ENCODE measurements at places on chromosomes 13 and 19.
A peak's percentile ranks its signal among the peaks of the same experiment; 100 is the strongest.

GRCh38 chr19:38759590-38760003 lies 13.7 kb downstream of the LGALS7 start:
- DNase-seq = no peak

DNA sequence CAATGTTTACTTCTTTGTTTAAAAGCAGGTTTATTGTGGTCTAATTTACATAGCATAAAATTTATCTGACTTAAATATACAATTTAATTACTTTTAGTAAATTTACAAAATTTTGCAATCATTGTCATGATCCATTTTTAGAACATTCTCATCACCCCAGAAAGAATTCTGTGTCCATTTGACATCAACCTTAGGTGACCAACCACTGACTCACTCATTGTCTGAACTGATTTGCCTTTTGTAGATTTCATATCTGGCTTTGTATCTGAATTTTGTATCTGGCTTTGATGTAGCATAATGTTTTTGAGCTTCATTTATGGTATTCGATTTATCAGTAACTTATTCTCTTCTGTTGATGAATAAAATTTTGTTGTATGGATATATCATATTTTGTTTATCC lies 40.4 kb downstream of the EDNRB start:
- DNase-seq = no peak

GRCh38 chr13:79481685-79482052 lies 714 bp downstream of the NDFIP2 start:
- peak; percentile 48 for DNase-seq

GRCh38 chr13:20159646-20160305 lies 1.1 kb downstream of the GJA3 start:
- DNase-seq = no peak

- DNase-seq = no peak
Observed at GRCh38 chr19:39423258-39424086, 11.0 kb downstream of the PLEKHG2 start.

GRCh38 chr19:677201-677600 lies 1.0 kb downstream of the FSTL3 start:
- DNase-seq = no peak

DNA sequence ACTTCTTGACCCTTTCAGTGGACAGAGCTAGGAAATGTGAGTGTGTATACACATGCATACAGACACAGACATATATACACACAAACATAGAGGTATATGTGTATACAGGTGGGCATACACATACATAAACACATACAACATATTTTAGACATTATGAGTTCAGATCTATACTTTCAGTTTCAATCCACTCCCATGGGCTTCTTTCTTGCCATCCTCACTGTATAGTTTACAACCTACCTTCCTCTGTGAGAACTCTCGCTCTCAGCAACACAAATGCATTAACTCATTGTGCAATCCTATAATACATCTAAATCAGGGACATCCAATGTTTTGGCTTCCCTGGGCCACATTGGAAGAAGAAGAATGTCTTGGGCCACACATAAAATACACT lies 21.2 kb upstream of the SCEL start:
- DNase-seq = no peak

DNA sequence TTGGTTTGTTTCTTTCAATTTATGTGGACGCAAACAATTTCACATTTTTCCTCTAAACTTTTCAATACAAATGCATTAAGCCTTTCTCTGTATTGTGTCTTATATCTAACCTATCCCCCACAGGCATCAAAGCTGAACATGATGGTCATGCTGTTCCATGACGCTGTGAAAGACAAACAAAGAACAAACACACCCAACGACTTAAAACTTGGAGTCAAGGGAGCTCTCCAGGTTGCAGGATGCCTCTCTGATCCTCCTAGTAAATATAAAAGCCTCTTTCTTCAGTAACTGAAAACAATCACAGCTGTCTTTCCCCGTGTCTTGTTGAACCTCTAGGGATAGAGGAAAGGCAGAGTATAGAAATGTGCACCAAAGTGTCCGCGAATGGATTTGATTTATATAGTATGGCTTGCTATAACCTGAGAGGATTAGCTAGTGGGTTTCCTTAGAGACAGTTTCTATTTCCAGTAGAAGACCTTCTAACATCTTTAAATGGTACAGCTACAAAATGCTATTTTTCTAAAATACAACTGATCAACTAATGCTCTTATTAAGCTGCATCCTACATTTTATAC lies 43.1 kb downstream of the PCDH9 start:
- no peak for DNase-seq

DNA sequence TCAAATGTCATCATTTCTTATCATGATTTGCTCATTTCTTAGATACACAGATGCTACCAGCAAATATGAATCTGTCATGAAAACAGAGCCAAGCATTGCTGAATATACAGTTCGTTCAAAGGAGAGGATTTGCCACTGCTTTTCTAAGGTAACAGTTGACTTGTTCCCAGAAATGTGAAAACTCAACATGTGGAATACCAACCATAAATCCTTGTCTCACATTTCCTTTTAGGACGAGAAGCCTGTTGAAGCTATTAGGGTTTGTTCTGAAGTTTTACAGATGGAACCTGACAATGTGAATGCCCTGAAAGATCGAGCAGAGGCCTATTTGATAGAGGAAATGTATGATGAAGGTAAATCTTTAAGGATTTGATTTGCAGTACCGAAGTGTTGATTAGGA lies 86.7 kb downstream of the DNAJC3 start:
- DNase-seq = no peak

DNA sequence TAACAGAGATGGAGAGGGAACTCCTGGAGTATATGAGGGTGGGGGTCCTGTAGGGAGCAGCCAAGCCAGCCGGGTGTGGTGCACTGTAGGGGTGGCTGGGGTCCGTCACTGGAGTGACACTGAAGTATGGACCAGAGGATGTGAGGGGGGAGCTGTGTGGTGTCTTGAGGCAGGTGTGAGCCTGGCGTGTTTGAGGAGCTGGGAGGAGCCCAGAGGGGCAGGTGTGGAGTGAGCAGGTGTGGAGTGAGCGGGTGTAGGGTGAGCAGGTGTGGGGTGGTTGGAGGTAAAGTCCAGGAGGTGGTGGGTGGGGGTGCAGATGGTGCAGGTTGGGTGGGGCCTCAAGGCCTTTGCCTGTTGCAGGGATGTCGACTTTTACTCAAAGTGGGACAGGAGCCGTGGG lies 5.9 kb downstream of the B3GNT8 start:
- DNase-seq = no peak

GRCh38 chr19:5330307-5330720 lies 10.3 kb downstream of the PTPRS start:
- DNase-seq = no peak

GRCh38 chr19:51698296-51698695 lies 5.2 kb downstream of the SPACA6 start:
- DNase-seq = no peak

DNA sequence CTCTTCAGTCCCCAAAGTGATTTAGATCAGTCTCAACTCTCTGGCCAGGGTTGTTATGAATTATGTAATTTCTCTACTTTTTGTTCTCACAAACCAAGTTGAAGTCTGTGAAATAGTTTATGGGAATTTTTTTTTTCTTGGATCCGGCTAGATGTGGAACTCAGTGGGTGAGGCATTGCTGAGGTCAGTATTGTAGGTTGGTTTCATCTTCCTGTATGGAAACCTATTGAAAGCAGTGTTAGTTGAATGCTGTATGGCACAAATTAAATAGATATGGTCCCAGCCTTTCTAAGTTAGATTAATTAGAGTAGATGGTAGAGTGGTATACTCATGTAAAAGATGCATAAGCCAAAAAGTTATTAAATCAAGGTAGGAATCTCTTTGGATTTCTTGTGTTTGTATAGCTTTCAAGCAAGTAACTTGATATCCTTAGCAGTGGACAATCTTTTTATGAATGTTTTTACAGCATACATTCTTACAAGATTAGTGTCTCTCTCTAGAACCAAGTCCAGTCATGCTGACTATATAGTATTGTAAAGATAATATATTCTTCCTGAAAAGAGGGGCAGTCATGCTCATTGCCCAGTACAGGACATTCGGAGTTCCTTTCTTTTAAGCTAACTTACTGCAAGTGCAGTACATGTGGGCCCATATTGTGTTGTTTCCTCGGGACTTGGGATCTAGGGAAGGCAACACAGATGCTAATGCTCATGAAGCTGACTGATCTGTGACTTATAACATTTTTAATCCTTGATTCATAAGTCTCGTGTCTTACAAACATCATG lies 2541.1 kb downstream of the PCDH9 start:
- DNase-seq = no peak

GRCh38 chr13:99681695-99682094 lies 180.4 kb downstream of the TM9SF2 start:
- DNase-seq = no peak

DNA sequence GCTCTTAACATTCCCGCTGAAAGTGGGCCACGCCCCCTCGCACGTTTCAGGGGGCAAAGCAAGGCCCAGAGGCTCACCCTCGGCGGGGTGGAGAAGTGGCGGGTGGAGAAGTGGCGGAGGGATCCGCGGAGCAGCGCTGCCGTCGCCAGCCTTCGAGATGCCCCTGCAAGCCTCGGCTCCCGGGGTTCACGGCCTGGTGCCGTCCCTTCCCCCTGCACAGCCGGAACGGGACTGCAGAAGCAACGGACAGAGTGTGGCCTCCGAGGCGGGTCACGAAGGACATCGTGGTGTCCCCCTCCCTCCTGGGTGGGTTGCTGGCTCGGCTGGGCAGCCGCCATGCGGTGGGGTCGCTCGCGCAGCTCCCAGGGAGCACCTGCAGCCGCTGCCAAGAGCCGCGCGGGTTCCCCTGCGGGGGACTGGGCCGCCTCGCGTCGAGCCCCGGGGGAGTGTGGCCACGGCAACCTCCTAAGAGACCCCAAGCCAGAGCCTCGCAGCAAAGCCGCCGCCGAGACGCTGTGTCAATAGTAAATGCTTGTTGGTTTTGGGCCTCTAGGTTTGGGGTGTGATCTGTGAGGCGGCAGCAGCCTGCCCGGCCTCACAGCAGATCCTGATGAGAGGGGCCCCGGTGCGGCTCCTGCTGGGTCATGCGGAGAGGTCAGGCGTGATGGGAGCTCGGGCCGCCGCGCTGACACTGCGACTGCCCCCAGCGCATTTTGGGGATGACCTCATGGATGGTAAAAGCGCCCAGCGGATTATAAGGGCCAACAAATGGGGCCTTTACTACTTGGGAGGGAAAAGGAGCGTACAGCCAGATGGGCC lies 5.5 kb downstream of the TPGS1 start:
- DNase-seq = no peak

DNA sequence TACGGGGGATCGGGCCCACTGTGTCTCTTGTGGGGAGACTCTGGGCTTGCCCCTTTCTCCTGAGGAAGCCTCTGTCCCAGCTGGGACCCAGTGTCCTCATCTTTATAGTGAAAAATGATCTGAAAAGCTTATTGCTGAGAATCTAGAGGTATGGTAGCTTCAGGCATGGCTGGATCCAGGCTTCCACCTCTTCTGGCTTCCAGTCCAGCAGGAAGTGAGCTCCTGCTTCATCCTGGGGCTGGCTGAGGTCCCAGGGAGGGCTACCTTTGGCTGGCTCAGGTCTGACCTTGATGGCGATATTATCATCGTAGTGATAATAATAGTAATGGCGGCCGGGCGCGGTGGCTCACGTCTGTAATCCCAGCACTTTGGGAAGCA lies 3.0 kb downstream of the SLC5A5 start:
- DNase-seq = no peak

DNA sequence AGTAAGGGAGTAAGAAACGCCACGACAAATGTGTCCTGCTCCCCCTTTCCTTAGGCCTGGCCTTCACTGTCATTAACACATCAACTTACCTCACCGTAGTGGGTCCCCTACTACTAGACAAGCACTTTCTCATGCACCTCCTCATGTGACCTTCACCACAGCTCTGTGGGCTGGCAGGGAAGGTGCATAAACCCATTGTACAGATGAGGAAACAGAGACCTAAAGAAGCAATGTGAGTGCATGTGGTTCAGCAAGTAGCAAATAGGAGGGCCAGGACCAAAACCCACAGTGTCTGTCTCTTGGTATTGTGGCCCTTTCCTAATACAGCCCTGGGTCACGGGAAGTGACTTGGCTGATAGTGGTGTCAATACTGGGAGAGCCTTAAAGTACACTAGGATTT lies 5.3 kb downstream of the CCDC70 start:
- no peak for DNase-seq

- no peak for DNase-seq
Observed at GRCh38 chr13:110309661-110310524, 2.8 kb downstream of the COL4A2 start.

- DNase-seq = peak; percentile 22
Observed at GRCh38 chr13:25375727-25376358, 4.1 kb downstream of the ATP8A2 start.

- no peak for DNase-seq
Observed at GRCh38 chr13:85204668-85205344, 594.4 kb downstream of the SLITRK6 start.

DNA sequence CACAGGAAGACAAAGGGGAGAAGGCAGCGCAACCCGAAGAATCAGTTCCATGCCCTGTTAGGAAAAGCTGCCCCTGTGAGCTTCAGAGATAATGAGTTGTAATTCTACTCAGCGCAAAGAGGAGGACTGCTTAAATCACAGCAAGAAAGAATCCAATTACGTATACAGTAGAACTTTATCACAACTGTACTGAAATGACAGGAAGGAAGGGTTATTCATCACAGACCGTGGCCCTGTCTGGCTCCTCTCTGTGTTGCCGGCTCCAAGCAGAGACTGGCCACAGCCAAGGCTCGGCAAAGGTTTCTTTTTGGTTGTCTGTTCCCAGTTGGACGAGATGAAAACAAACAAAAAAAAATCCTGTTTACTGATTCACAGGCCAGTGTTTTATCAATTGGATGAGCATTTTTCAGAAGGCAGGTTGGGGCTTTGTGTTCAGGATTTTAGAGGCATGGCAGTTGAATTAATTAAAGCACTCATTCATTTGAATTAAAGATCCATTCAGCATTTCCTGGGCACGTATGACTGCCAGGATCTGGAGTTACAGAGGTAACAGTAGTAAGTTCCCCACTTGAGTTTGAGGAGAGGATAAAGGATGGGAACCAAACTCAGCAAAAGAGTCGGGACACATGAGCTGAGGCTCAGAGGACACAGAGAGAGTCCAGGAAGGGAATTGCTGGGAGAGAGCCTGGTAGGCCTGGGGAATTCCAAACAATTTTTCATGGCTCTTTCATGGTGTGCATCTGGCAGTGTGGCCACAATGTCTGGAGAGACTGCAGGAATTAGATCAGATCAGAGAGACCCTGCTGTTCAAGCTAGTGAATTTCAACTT lies 341.0 kb downstream of the DNAJC15 start:
- no peak for DNase-seq

DNA sequence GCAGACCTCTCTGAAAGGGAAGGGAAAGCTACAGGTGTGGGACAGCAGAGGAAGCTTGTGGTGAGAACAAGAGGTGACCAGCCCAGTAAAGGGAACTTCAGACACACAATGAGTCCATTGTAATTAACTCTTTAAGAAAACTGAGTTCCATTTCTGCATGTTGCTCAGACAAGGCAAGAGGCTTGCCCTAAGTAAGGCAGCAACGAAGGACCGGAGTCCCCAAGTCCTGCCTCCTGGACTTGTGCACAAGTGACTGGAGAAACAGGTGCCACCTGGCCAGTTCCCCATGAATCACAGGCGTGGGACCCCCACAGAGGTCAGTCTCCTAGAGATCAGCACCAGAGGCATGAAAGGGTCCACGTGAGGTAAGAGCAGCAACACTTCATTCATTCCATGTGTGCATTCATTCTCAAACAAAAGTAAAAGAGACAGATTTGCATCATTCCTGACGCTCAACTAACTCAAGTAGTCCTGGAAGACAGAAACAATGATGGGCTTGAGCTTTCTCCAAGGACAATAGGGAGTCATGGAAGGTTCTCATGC lies 14.7 kb upstream of the SIGLEC6 start:
- no peak for DNase-seq

- no peak for DNase-seq
Observed at GRCh38 chr13:82506805-82507414, 1375.4 kb downstream of the SLITRK1 start.

All from activated CD4-positive, alpha-beta memory T cell treated with anti-CD3 and anti-CD28 coated beads, Interleukin-2, amount 10 ng/mL, durations not matched to agents 7 days and 5 days (primary cell).